ENCODE measurements at places on chromosomes 12 and 14. TPM values are rescaled to one million over a fixed set of nuclear protein-coding genes. Genes with fewer than 3 reads are reported as not detected.

The SLC25A47 gene
- total RNA-seq, result not detected

The OTOGL gene
- total RNA-seq, result 5.3 TPM

The POLE2 gene
- 30.1 TPM for total RNA-seq

The WIF1 gene
- not detected for total RNA-seq

The ASIC1 gene
- 1.1 TPM for total RNA-seq

The KLHDC1 gene
- 2.0 TPM for total RNA-seq

The TMEM117 gene
- 3.7 TPM for total RNA-seq

The WNT5B gene
- total RNA-seq, result 0.53 TPM

The AKAP6 gene
- 0.43 TPM for total RNA-seq

The BTBD7 gene
- total RNA-seq, result 50.5 TPM

The TESPA1 gene
- not detected for total RNA-seq

The ANKRD33 gene
- total RNA-seq, result 0.27 TPM

The PPHLN1 gene
- 123 TPM for total RNA-seq

The TSPAN8 gene
- total RNA-seq, result 0.22 TPM

The ACSS3 gene
- 0.43 TPM for total RNA-seq

The PPP4R4 gene
- total RNA-seq, result under 0.01 TPM

The RBP5 gene
- not detected for total RNA-seq

The RAD9B gene
- total RNA-seq, result 0.36 TPM
